ENCODE measurements at places on chromosomes 4 and X. TPM values are rescaled to one million over a fixed set of nuclear protein-coding genes. Genes with fewer than 3 reads are reported as not detected.

GRCh38 chr4:44670506-44671199 is 7.6 kb upstream of the GUF1 start:
- DNase-seq, result no peak

CORIN gene
- total RNA-seq, result 0.71 TPM

OTC gene
- 3.3 TPM for total RNA-seq

- DNase-seq, result no peak
Observed at GRCh38 chr4:99807666-99808065, 9.0 kb upstream of the DAPP1 start.

- DNase-seq, result no peak
Observed at GRCh38 chr4:19999276-19999675, 252.4 kb upstream of the SLIT2 start.

MAGEC3 gene
- total RNA-seq, result not detected

CLDN2 gene
- not detected for total RNA-seq

CT45A7 gene
- total RNA-seq, result not detected

PRKG2 gene
- total RNA-seq, result 2.6 TPM

DNA sequence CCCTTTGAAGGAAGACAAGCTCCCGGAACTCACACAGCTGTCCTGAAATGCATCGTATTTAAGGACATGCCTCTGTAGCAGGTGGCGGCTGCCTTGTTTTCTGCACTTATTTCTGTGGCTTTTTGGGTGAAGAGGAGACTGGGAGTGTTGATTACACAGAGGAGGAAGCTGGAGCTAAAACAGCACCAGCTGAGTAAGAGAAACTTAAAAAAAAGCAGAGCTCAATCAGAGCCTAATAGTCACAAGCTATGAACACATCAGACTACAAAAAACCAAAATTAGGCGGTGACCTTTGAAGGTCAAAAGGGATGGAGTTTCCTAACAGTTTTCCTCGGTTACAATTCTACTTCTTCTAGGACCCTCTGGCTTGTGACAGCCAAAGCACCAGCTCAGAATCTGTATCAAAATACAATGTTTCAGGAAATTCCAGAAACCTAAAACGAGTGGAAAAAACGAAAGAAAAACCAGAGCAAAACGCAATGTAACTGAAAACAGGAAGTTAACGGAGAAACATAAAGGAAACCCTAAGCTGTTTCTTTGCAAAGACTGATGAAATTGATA is 13.5 kb downstream of the PRKX start:
- peak; percentile 54 for DNase-seq

TRIM61 gene
- total RNA-seq, result 2.8 TPM

CENPC gene
- 28.0 TPM for total RNA-seq

GLRB gene
- total RNA-seq, result 8.6 TPM

DNA sequence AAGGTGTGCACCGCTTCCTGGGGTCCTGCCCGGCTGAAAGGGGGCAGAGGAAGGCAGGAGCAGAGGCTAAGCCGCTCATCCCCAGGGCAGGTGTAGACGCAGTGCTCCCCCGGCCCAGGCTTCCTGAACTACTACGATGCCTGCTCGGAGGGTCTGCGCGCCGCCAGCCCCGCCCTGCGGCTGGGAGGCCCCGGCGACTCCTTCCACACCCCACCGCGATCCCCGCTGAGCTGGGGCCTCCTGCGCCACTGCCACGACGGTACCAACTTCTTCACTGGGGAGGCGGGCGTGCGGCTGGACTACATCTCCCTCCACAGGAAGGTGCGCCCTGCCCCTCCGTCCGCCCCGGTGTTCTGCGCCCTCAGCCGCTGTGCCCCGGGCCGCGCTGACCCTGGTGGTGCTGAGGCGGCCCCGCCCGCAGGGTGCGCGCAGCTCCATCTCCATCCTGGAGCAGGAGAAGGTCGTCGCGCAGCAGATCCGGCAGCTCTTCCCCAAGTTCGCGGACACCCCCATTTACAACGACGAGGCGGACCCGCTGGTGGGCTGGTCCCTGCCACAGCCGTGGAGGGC is 8.4 kb upstream of the SLC26A1 start:
- DNase-seq, result no peak

- DNase-seq, result no peak
Observed at GRCh38 chr4:8900588-8900987, 28.9 kb upstream of the HMX1 start.

MED12 gene
- total RNA-seq, result 15.6 TPM

GRCh38 chr4:27154706-27155105 is 294.1 kb downstream of the STIM2 start:
- DNase-seq, result no peak
